AG08396 (cell line): ENCODE measurements at places on chromosomes 6 and 20.
A peak's percentile ranks its signal among the peaks of the same experiment; 100 is the strongest.

DNA sequence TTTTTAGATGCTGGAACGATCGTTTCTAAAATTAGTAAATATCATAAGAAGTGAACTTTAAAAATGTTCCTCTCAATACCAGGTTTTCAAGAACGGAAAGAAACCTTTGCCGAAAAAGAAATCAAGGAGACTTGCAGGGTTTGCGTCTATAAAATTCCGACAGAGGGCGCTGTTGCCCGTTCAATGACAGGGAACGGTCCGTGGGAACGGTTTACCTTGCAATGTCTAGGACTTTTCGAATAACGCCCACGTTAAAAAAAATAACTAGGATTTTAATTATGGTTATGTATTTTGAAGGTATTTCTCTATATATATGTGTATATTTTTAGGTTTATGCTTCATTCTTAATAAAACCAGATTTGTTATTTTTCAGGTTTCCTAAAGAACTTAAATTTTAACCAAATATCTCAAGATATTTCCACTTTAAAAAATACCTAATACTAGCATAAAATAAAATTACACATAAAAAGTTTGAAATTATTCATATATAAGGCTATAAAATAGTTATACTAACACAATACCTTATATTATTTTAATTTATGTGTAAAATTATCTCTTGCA is 2.5 kb upstream of the TFAP2B start:
- DNase-seq = peak; percentile 79

DNA sequence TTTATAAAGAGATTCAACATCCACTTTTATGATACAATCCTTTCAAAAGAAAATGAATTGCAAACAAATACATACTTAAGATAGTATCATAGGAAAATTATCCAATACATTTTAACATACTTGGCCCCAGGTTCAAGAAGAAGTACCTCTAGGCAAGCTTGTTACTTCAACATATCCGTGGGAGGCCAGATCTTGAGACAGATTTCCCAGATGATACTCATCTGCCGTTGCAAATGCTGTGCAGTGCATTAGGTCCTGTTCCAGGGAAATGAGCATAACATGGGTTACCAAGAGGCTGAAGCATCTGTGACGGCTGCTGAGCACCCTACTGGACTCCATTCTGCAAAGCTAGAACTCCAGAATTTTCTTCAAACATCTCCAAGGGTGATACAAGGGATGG is 15.6 kb downstream of the RMND1 start:
- no peak for DNase-seq

DNA sequence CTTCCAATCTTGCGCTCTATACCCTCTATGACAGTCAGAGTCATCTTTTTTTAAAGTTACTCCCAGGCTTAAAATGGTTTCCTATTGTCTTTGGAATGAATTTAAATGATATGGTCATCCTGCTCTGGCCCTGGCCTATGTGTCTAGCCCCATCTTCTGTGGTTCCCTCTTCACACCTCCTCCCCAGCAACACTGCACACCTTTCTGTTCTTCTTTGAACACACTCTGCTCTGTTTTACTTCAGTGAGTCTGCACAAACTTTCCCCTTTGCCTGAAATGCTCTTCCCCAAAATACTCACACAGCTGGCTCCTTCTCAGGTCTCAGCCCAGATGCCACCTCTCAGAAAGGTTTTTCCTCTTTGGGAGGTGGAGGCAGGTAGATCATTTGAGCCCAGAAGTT is 132.7 kb downstream of the FYN start:
- DNase-seq = no peak

DNA sequence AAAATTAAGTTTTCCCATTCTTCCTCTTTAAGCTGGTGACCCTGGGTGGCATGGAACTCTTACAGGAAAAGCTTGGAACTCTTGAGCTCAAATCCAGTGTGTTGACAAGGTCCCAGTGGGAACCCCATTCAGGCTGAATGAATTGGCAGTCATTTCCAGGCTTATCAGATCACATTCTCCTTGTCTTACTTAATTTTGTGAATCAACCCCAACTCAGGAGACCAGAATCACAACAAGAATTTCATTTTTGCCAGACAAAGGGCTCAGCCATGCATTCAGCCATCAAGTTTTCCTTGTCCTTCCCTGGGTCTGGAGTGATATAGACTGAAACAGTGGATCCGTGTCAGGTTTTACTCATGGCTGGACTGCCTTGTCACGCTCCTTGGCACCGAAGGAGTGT is 92.1 kb upstream of the EEF1E1 start:
- no peak for DNase-seq

DNA sequence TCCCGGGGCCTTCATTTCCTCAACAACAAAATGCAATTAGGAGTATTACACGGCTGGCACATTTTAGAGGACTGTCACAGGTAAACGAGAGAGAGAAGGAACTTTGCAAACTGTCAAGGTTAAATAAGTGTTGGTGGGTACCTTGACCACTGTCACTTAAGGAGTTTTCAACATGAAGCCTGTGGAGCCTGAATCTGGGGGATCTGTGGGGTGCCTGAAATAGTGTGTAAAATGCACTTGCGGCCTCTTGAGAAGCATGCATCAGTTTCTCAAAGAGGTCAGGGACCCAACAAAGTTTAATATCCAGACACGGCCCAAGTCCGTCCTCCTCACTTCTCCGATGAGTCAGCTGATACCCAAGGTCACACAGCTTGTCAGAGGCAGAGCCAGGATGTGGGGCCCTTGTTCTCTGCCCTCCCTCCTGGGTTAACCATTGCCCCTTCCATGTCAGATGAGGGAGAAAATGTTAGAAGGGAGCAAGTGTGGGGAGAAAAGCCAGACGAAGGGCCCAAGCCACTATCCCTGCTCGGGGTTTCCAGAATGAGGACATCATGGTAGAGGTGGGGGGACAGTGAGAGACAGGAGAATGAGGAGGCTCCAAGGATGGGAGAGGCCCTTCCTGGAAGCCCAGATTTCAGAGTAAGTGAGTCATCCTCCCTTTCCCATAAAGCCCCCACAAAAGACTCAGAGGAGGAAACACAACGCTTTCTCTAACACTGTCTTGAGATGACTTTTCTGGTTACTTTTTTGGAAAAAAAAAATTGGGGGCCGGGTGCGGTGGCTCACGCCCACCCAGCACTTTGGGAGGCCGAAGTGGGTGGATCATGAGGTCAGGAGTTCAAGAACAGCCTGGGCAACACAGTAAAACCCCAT is 42.2 kb downstream of the C6orf132 start:
- peak; percentile 47 for DNase-seq

DNA sequence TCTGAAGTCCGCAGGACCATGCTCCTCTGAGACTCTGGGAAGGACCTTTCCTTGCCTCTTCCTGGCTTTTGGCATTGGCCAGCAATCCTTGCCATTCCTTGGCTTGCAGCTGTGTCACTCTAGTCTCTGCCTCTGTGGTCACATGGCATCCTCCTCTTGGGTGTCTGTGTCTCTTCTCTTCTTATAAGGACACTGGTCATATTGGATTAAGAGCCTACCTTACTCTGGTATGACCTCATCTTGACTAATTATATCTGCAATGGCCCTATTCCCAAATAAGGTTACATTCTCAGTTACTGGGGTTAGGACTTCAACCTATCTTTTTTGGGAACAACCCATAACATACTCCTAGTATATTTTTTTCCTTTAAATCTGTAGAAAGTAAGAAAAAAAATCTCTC is 49.9 kb upstream of the GTSF1L start:
- DNase-seq = no peak

GRCh38 chr6:150567823-150568383 is 31.8 kb upstream of the PLEKHG1 start:
- DNase-seq = no peak

- DNase-seq = no peak
These were observed 256.4 kb upstream of the POU3F2 start for GRCh38 chr6:98578016-98578415.

- no peak for DNase-seq
These were observed 21.0 kb downstream of the BLOC1S5 start for GRCh38 chr6:8043221-8043620.

- no peak for DNase-seq
These were observed 14.9 kb upstream of the HDDC2 start for GRCh38 chr6:125316621-125317020.

- no peak for DNase-seq
These were observed 207.8 kb downstream of the TAF4 start for GRCh38 chr20:61857884-61858283.

GRCh38 chr6:3355358-3356055 is 96.8 kb downstream of the PSMG4 start:
- peak; percentile 33 for DNase-seq

- DNase-seq = no peak
These were observed 525.0 kb downstream of the GRIK2 start for GRCh38 chr6:101918471-101918870.

- DNase-seq = no peak
These were observed 154.9 kb upstream of the FERMT1 start for GRCh38 chr20:6277661-6278240.

- no peak for DNase-seq
These were observed 368.2 kb downstream of the SYNE1 start for GRCh38 chr6:152268846-152269442.

DNA sequence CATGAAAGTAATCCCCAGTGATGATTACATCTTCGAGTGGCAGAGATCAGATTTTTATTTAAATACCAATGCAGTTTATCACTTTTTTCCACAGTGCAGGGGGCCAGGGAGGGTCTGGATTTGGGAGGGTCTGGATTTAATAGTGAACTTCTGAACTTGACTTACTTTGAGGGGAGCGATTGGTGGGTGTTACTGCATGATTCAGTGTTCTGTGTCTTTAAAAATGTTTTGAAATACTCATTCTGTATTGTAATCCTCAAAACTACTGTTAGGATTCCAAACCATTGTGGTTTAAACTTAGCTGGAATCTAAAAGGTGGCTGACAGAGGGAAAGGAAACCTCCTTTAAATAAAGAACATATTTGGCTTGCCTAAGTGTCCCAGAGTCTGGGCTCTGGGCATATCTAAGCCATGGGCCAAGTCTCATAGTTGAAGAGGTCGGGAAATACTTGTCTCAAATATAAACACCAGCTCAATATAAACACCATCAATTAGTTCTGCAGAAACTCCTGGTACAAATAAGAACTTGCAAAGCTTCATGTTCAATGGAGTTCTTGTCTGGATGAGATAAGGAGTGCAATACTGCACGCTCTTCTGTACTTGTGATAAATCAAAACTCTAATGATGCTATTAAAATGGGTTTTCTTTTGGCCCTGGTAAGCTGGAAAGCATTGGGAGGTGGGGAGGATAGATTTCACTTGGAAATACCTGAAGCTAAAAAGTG is 14.4 kb downstream of the JARID2 start:
- DNase-seq = no peak

DNA sequence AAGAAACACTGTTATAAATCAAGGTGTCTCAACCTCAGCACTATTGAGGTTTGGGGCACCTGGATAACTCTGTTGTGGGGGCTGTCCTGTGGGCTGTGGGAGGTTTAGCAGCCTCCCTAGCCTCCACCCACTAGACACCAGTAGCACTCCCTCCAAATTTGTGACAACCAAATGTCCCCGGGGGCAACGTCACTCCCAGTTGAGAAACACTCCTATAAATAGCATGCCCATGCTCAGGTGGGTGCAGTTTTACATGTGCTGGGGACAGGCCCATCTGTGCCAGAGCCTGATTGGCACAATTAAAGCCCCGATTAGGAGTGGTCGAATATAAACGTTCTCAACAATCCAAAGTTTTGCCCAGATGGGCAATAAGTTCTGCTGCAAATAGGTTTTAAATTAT is 78.9 kb downstream of the FAM50B start:
- no peak for DNase-seq

GRCh38 chr6:144581812-144582537 is 296.8 kb downstream of the UTRN start:
- peak; percentile 12 for DNase-seq

DNA sequence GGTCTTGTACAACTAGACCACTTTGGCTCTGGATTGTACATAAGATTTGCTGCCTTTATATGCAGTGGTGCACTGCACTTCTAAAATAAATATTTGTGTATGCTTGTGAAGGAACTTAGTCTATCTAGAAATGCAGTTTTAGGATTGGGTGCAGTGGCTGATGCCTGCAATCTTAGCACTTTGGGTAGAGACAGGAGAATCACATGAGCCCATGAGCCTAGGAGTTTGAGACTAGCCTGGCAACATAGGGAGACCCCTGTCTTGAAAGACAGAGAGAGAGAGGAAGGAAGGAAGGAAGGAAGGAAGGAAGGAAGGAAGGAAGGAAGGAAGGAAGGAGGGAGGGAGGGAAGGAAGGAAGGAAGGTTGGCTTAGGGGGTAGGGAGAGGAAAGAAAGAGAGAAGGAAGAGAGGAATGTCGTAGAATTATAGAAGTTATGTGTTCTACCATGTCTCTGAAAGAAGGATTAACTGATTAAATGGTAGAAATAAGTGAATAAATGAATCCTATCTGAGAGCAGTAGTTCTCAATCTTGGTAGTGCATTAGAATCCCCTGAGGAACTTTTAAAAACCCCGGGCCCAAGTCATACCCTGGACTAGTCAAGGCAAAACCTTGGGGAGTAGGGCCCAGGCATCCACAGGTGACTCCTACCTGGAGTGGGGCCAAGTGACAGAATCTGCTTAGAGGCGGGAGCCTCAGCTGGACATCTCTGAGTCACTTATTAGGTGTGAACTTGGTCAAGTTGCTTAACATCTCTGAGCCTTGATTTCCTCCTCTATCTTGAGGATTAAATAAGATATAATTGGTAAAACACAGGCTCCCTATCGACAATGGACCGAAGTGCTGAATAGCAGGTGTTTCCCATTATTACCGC is 130.3 kb downstream of the ZNF217 start:
- no peak for DNase-seq

GRCh38 chr6:112235956-112236355 is 18.4 kb downstream of the LAMA4 start:
- DNase-seq = no peak

DNA sequence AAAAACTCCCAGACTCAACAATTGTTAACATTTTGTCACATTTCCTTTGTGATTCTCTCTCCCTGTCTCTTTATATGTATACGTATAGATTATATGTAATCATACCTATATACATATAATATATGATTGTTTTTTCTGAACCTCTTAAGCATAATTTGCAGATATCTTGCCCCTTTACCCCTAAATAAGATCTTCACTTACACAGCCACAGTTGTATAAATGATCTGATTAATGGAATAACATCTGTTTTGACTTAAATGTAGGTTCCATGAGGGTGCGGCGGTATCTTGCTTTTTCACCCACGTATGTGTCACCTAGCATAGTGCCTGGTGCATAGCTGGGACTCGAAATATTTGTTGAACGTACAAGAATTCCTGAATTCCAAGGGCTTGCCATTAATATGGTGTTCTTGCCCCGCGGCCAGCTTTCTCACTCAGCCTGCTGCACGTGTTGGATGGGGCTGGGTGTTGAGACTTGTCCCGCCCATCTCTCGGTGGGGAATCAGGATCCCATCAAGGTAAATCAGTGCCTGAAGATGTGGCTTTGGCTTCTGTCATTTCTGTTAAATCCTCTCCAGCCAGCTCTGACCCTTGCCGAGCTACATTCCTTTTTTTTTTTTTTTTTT is 10.4 kb upstream of the MANBAL start:
- no peak for DNase-seq

- no peak for DNase-seq
These were observed 70.5 kb upstream of the DUSP22 start for GRCh38 chr6:221531-222349.
